SK-N-SH treated with all-trans-retinoic acid at 6 μM for 48 hours (cell line): ENCODE measurements at places on chromosomes 16 and 17.

GRCh38 chr16:23121024-23121423, 28.2 kb downstream of the USP31 start:
- peak; percentile 34 for ATAC-seq

DNA sequence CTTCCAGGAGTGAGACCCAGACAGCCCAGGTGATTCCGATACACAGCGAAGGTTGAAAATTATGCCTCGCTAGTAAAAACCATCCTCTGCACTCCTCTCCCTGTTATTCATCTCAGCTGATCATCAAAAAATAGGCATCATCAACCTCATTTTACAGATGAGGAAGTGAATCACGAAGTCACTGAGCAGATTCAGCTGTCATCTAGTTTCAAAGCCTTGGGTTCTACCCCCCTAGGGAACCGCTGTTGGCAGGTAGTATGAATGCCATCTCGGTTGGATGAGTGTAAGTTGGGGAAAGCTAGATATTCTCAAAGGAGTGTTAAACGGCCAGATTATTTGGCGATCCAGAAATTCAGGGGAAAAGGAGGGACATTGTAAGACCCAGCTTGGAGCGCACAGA, 2.0 kb downstream of the CRYM start:
- ATAC-seq = no peak

GRCh38 chr16:6446370-6446769, 886.3 kb upstream of the RBFOX1 start:
- ATAC-seq = no peak

GRCh38 chr16:16910666-16911065, 531.7 kb downstream of the NPIPA7 start:
- no peak for ATAC-seq

- ATAC-seq = peak; percentile 82
Observed at GRCh38 chr16:3637371-3637923, 17.0 kb upstream of the DNASE1 start.

DNA sequence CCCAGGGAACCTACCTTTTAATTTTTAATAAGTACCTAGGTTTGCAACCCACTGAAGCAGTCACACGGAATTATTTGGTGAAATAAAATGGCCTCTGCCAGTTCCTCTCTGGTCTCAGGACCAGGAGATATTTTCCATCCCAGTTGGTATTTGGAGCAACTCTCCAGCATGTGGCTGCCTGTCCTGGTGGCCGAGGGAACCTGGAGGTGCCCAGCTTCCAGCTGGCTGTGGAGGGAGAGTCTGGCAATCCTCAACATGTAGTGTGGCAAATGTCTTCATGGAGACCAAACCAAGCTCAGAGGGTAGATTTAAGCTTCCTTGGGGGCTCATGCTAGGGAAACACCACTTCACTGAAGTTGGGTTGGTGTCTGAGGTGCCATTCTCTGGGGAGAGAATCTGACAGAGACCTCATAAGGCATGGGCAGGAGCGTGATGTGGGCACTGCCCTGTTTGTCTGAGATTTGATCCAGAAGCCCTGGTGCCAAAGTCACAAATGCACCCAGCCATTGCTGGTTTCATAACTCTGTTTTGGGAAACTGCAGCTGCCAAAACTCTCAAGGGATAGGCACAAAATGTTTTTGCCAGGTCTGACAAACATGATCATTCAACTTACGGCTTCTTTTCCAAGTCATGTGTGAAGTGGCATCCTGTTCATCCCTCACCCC, 2.8 kb downstream of the MT1X start:
- ATAC-seq = no peak

DNA sequence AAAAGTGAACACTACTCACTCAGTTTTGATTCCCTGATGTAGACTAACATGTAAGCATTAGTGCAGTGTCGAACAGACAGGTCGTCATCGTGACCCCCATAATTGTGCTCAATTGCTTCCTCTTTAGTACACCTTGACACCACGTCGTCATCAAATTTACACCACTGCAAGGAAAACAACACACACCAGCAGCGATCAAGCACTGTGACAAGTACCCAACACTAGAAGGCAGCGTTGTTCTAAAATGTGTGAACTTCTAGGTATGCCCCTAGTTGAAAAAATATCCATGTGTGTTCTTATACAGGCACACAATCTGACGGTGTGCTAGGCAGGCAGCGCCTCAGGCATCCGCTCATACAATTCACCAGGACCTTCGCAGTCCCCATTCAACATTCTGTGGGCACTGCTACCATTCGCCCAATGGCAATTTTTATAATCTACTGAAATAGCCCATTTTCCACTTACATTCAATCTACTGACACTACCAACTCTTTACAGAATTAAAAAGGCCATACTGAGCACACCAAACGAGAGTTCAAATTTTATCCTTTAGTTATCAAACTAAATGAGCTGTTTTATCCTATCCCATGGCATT, 23.1 kb downstream of the LITAFD start:
- peak; percentile 79 for ATAC-seq

GRCh38 chr16:74729783-74730683, 29.4 kb upstream of the MLKL start:
- ATAC-seq = no peak

DNA sequence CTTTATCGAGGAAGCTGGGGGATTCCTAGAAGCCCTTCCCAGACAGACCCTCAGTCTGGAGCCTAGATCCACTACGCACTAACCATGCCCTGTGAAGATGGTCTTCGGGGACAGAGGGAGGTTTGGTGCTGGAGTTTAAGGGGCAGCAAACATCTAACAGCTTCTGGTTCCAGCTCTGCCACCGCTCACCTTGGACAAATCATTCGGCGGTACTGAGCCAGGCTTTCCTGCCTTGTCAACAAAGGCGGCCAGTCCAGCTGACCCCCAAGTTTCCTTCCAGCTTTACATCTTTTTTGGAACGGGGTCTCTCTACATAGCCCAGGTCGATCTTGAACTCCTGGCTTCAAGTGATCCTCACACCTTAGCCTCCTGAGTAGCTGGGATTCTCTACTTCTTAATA, 369 bp upstream of the GJD3 start:
- no peak for ATAC-seq

GRCh38 chr16:57299009-57299718, 14.7 kb upstream of the PLLP start:
- ATAC-seq = peak; percentile 65

DNA sequence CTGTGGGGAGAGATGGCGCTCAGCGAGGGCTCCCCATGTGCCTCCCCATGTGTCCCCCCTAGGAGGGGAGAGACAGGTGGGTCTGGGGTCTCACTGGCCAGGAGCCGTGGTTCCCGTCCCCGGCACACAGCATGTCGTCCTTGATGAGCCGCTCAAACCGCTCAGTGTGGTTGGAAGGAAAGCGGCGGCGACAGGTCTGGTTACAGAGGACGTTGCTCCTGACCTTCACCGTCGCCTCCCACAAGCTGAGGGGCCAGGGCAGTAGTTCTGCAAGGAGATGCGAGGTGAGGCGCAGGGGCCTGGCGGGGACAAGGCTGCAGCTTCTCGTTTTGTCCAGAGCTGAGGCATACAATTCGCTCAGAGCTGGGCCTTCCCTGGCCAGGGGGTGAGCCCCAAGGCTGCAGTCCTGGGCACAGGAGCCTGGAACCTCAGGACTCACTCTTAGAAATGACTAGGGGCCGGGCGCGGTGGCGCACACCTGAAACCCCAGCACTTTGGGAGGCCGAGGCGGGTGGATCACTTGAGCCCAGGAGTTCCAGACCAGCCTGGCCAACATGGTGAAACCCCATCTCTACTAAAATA, 22.8 kb upstream of the UBE2I start:
- ATAC-seq = no peak

DNA sequence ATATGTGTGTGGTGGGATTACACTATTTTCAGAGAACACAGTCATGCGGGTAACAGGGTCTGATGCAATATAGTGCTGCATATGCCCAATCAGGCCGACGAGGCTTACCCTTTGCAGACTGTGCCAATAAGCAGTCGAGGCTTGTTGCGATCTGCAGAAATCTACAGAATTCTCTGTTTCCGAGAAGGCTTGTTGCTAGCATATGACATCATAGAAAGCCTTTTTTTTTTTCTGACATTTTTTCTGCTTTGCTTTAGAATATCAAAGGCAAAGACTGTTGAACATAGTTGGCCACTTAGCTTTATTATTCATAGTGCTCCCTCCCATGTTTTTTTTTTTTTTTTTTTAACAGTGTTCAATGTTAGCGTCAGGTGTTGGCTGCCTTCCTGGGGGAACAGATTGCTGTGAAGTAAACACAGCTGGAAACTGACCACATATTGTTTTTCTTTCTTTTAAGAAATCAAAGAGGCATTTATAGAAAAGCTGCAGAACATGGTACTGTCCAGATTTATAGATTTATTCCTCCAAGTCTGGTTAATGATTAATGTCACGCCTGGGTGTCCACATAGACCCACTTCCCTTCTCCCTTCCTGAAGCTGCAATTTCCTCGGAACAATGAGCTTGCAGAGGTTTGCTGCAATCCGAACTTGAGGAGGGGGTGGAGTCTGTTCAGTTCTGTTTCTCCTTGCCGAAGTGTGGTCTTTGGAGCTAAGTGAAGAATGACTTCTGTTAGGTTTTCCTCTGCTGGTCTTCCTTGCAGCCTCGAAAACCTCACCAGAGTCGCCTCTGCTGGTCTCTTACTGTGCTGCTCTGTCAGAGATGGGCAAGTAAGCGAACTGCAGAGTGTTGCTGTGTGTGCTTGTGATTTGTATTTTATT, 87.3 kb downstream of the MAP2K6 start:
- ATAC-seq = peak; percentile 32; the same call in 2 of the 3 replicates

DNA sequence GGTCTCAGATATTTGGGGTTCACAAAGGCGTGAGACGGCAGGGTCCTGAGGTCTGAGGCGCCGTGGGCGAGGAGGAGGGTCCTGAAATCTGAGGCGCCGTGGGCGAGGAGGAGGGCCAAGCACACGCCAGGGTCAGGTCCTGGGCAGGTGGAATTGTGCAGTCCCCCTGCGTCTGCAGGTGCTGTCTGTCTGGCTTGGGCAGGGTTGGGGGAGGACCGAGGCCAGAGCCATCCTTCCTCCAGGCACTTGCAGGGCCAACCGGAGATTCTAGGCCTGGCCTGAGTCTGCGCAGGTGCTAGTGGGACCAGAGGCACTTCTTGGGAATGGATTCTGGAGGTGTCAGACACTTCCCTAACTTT, 2.4 kb upstream of the APRT start:
- no peak for ATAC-seq

- ATAC-seq = no peak
Observed at GRCh38 chr17:49440581-49440980, 25.9 kb upstream of the PHB1 start.

DNA sequence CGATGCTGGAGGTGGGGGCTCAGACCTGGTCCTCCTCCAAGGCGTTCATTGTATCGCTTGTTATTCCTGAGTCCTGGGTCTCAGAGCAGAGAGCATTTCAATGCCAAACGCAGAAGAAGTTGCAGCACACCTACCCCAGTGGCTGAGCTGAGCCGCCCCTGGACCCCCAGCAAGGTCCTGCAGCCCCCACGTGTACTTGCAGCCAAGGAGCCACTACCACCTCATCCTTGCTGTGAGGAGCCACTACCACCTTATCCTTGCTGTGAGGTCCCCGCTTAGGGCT, 13.5 kb downstream of the PLLP start:
- no peak for ATAC-seq

DNA sequence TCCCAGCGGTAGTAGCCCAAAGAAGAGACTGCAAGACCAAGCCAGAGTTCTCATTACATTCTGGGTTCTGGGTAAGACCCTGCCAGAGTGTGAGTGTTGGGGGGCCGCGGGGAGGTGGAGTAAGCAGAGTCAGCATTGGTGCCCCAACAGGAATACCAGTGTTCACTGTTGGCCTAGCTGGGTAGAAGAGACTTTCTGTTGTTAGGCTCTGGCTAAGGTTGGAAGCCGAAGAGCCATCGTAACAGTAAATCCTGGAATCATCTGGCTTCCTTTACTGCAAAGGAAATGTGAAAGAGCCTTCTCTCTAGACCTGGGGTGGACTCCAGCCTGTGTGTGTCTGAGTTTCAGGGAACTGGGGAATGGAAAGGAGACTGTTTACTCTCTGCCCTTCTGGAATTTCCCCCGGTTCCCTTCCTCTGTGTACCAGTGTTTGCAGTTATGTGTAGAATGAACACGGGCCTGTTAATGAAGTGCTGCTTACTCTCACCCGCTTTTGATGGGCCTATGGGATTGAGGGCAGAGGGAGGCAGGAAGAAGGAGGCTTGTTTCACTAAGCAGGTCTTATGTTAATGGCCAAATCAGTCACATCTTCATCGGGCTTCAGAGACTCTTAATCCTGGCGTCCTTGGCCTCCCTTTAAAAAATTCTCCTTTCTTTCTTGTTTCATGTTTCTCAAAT, 68.5 kb downstream of the WWP2 start:
- peak; percentile 34 for ATAC-seq

DNA sequence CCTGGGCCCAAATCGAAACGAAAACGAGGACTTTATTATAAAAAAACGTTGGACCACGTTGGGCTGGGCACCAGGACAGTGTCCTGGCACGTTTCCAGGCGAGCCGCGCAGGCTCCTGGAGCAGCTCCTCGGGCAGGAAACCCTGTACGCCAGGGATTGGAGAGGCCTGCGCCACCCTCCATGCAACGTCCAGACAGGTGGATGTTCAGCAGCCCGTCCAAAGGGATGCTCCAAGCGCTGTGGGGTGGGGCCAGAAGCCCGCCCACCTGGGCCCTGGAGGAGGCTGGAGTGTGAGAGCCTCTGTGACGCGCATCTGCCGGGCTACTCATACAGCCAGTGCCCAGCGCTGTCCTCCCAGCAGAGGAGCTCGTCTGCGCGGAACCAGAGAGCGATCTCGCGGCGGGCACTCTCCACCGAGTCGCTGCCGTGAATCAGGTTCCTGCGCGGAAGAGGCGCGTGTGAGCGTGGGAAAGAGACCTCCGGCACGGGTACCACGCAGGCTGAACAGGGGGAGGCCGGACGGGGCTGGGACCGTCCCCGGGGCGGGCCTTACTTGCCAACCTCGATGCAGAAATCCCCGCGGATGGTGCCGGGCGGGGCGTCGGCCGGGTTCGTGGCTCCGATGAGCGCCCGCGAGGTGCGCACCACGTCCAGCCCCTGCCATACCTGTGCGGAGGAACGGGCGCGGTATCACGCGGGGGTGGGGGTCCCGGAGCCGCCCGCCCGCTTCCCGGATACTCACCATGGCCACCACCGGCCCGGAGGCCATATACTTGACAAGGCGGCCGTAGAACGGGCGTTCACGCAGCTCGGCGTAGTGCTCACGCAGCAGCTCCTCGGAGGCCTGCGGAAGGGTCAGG, 785 bp downstream of the NME3 start:
- peak; percentile 2 for ATAC-seq

- no peak for ATAC-seq
Observed at GRCh38 chr17:38654411-38655398, 20.1 kb downstream of the EPOP start.

DNA sequence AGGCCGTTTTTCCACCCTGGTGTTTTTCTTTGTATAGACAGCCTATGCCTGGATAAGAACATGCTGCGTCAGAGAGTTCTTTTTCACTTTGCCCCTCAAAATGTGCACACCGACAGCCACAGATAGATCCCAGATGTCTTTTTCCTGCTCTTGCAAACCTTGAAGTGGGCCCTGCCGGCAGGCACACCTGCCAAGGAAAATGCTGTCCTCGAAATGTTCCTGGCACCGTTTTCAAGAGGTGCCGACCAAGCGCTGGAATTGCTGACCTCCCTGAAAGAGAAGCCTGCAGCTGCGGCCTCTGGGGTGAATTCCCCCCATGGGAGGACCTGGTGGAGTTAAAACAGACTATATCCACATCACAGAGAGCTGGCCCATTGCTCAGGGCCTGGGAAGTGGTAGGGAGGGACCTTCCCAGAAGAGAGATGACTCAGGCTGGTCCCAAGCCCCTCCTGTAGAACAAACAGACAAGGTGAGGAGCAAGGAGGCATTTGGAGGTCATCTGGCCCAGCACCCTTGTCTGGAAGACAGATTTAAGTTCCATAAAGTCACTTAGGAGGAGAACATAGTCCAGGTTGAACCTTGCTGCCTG, 668.1 kb downstream of the MAF start:
- ATAC-seq = no peak

GRCh38 chr16:82660075-82660645, 33.4 kb downstream of the CDH13 start:
- peak; percentile 26 for ATAC-seq

- no peak for ATAC-seq
Observed at GRCh38 chr16:79069121-79069520, 531.4 kb downstream of the MAF start.
